ENCODE measurements at places on chromosomes 7 and 10.

- DNase-seq: no peak
Observed at GRCh38 chr10:2173327-2173726, 436.0 kb upstream of the ADARB2 start.

GRCh38 chr7:87816389-87816788 lies 59.8 kb downstream of the SLC25A40 start:
- DNase-seq: no peak

- DNase-seq: no peak
Observed at GRCh38 chr7:36918591-36918990, 194.3 kb upstream of the AOAH start.

DNA sequence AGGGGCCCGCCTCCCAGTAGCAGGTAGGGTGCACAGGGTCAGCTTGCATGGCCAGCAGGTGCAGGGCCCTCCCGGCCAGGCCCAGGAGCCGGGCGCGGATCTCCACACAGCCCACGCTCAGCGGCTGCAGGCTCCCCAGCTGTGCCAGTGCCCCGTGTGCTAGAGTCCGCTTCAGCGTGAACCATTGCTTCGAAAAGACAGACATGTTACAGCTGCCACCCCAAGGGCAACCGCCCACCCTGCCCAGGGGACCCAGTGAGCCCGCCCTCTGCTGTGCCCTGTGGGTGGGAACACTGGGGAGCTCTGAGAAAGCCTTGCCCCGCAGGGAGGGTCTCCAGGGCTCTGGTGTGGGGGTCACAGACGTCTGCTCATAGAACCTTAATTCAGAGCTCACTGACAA lies 64.3 kb upstream of the NKX6-2 start:
- DNase-seq: no peak

DNA sequence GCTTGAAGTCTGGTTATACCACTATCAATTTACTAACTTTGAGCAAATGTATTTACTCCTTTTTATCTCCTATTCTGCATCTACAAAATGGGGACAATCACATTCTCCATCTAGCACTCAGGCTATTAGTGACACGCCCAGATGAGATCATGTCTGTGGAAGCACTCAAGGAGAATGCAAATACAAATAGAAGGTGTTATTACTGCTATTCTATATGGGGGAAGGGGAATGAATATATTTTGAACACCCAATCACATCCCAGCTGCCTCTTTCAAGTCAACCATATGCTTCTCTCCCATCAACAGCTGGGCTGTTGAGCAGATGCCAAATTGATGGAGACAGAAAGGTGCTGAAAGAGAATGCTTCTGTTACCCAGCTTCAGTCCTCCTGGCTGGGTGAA lies 23.5 kb downstream of the SGMS1 start:
- no peak for DNase-seq

DNA sequence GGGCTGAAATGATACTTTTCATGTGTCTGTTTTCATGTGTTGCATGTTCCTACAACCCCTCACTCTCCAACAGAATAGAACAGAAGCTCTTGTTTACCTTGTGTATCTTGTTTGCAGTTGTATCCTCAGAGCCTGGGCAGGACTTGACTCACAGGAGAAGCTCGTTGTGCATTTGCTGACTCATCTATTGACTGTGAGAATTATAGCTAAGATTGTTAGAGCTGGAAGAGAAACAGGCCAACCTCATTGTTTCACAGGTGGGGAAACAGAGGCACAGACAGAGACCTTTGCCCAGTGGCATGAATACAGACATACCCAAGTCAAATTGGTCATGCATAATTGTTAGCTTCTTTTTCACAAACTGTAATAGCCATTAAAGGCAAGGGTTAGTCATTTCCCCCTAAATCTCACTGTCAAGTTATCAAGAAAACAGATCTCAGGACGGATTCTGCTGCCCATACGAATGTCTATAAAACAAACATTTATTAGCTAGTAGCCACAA lies 4.6 kb upstream of the TSPAN15 start:
- no peak for DNase-seq

DNA sequence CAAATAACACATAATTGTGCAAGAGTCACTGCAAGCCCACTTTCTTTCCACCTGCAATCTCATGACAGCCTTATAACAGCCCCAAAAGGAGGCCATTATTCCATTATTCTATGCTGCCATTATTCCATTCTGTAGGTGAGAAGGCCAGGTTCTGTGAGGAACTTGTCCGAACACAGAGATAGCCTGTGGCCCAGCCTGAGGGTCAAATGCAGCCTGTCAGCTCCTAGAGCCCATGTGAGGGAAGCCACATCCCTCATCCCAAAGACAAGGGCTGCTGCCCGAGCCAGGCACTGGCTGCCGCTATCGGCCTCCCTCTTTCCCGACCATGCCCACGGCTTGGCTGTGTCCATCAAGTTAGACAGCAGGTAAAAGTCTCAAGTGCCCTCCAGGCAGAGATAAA lies 24.1 kb upstream of the C10orf71 start:
- no peak for DNase-seq

GRCh38 chr7:106515321-106515720 lies 145.6 kb downstream of the CCDC71L start:
- no peak for DNase-seq

GRCh38 chr7:66720561-66720960 lies 20.0 kb upstream of the RABGEF1 start:
- DNase-seq: no peak

DNA sequence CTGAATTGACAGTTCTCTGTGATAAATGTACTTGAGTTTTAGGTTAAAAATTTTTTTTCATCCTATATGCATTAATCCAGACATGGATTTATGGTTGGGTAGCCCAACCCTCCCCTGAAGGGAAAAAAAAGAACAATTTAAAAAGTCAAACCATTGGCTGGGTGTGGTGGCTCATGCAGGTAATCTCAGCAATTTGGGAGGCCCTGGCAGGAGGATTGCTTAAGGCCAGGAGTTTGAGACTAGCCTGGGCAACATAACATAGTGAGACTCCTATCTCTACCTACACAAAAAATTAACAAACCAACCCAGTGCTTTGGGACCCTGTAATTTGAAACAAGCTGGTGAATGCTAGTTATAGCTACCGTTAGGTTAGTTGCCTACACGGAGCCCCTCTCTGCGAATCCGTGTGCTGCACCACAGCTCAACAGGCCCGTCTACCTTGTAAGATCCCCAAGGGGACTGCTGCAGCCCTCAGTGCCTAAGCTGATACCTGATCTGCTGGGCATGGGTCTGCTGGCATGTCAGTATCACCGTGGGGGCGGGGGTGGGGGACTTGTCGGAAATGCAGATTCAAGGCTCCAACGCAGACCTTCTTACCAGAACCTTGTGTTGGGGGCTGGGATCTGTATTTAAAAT lies 32.8 kb downstream of the TSPAN14 start:
- no peak for DNase-seq

All from stimulated activated CD4-positive, alpha-beta T cell treated with anti-CD3 and anti-CD28 coated beads, Interleukin-15, amount 100 ng/mL, for 48 hours (primary cell).